ENCODE measurements at places on chromosomes 12 and 14.

- DNase-seq = no peak
Measured at GRCh38 chr12:69343357-69343756, 4.8 kb upstream of the LYZ start.

GRCh38 chr12:50127546-50127945 is 15.5 kb downstream of the COX14 start:
- DNase-seq = no peak

DNA sequence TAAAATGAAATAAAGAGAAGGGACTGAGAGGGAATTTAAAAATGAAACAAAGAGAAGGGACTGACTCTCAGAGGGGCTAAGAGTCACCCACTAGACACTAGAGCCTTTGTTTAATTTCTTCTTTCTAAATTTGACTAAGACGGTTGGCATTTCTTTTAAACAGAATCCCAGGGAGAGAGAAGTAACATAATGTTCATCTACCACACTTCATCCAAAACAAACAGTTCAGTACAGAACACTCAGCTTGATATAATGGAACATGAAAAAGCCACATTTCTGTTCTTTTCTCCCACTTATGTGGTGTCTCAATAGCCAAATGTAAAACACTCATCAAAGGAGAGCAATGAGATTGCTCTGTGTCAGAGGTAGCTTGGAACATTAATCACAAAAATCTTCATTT is 10.1 kb upstream of the NT5DC3 start:
- DNase-seq = no peak

DNA sequence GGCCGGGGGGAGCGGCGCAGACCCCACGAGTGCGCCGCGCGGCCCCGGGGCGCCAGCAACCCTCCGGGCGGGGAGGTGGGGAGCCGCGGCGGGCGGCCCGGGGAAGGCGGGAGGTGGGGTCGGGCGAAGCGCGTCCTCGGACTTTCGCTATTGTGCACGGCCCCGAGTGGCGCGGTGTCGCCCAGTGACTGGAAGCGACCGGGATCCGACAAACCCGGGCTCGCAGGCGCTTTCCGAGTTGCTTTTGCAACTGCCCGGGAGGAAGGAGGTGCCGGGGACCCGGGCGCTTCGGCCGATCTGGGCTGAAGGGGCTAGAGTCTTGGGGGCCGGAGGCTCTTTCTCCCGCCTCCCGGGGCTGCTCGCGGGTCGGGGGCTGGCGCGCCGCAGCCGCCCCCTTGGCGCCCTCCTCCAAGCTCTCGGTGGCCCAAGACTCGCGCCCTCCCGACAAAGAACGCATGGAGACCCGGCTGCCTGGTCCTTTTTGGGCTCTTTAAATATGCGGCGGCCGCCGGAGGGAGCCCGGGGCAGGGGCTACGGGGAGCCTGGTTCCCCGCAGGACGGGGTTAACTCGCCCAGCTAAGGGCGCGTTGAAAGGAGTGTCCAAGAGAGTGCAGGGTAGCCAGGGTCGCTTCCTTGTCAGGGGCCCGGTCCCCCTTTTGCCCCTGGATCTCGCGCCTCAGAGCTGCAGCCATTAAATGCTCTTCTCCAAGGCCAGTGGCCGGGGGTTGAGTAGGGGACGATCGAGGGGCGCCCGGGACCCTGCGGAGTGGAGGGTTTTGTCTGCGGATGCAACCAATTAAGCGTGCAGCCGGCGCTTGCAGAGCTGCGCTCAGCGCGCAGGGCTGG is 1.4 kb downstream of the HMGA2 start:
- no peak for DNase-seq

DNA sequence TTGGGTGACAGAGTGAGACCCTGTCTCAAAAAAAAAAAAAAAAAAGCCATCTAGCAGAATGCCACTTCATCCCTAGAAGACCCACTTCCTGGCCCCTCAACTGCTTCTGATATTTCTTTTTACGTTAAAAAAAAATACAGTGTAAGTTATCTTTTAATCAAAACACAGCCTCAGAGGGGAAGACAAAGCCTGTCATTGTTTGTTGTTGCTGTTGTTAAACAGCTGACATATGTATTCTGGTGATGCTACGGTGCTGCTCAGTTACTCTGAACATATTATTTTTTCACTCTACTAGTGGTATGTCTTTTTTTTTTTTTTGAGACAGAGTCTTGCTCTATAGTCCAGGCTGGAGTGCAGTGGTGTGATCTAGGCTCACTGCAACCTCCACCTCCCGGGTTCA is 75.4 kb downstream of the PAPLN start:
- DNase-seq = no peak

DNA sequence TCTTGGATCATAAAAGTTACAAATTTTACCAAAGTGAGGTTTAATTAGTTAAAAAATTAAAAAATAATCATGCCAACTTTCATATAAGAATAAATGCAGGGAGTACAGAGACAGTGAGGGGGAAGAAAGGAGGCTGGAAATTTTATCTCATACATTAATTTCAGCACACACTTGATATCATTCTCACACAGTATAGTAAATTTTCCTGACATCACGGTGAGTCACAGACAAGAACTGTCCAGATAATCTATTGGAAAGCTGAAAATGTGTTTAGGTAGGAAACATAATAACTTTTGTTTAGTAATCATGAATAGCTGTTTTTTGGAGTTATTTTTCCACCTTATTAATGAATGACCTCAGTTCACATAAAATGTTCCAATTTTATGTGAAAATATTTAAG is 1204.8 kb downstream of the GALC start:
- DNase-seq = no peak

DNA sequence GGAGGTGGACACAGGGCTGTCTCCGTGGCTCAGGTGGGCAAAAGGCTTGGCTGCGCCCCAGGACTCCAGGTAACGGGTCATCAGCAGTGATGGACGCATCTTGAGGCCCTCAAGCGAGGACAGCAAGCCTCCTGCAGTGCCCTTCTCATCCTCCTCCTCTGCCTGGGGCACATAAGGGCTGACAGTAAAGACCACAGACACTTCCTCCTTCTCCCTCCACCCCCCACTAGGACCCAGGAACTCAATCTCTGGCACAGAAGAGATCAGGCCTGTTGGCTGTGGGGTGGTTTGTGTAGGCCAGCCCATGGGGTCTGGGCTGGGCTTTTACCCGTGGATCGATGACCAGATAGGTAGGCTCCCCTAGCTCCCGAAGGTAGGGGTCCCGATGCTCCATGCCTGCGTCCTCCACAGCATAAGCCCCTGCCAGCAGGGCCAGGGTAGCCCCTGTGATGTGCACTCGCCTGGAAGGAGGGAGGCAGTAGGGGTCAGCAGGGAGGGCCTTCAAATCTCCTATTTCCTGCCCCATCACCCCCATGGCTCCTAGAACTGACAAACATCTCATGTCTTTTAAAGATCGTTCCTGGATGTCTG is 5.7 kb downstream of the ADCY4 start:
- no peak for DNase-seq

- DNase-seq = no peak
Measured at GRCh38 chr12:90404071-90404470, 550.9 kb downstream of the CCER1 start.

DNA sequence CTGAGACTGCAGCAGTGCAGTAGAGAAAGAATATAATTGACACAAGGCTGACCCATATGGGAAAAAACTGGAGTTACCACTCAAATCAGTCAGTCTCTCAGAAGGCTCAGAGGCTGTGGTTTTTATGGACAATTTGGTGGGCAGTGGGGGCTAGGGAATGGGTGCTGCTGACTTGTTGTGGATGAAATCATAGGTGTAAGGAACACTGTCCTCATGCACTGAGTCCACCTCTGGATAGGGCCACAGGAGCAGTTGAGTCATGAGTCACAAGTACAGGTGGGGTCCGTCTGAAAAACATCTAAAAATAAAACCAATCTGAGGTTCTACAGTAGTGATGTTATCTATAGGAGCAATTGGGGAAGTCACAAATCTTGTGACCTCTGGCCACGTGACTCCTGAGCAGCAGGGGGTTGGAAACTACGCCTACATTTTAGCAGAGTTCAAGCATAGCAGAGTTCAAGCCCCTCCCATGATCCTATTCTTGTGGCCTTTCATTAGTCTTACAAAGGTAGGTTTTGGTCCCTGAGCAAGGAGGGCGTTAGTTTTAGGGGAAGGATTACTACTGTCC is 18.1 kb upstream of the SGPP1 start:
- DNase-seq = no peak

GRCh38 chr14:34359420-34360117 is 102.5 kb downstream of the SPTSSA start:
- DNase-seq = no peak

- DNase-seq = no peak
Measured at GRCh38 chr12:118098911-118099671, 4.7 kb downstream of the VSIG10 start.

GRCh38 chr12:103623716-103624115 is 36.6 kb downstream of the STAB2 start:
- no peak for DNase-seq

- DNase-seq = no peak
Measured at GRCh38 chr12:128077211-128077916, 189.6 kb upstream of the TMEM132C start.

- DNase-seq = no peak
Measured at GRCh38 chr14:92616178-92616577, 102.6 kb downstream of the RIN3 start.

- no peak for DNase-seq
Measured at GRCh38 chr14:101619484-101619883, 58.2 kb downstream of the DIO3 start.

DNA sequence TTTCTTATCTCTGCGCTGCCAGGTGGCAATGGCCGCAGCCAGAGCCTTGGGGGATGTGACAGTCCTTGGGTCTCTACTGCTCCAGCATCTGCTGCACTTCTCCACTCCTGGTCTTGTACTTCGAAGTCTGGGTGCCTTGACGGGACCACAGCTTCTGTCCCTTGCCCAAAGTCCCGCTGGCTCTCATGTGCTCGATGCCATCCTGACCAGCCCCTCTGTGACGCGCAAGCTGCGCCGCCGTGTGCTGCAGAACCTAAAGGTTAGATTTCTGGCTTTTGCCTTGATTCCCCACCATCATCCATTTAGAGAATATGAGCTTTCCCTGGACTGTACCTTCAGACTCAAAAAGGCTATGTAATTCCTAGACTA is 3.8 kb downstream of the CIDEB start:
- DNase-seq = no peak

DNA sequence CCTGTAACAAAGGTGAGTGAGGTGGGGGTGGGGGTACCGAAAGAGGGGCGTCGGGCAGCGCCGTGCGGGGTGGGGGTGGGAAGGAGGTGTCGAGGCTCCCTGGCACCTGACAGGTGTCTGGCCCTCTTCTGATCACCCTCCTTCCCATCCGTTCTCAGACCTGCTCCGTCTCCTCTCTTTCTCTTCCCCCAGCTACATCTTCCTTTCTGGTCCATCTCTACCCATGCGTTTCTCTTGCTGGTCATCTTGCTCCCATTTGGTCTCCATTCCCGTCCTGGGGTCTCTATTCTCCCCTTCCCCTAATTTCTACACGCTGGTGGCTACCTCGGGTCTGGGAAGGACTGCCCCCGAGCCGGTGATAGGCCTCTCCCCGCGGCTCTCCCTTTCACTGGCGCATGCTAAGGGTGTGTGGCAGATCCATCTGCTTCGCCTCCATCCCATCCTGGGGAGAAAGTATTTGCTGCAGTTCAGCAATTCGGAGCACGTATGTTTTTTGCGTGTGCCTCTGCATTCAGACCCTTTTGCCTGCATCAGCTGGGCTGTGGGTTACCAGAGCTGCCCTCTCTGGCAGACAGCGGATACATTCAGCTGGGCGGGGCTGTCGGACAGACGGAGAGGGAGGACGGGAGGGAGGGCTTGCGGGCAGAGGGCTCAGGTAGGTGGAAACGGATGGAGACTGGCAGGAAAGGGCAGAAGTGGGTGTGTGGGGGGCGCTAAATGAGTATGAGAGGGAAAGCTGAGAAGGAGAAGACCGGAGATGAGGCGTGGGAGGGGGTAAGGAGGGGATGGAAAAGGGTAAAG is 730 bp downstream of the CLSTN3 start:
- DNase-seq = no peak

GRCh38 chr14:56709201-56709600 is 101.1 kb downstream of the OTX2 start:
- no peak for DNase-seq

- DNase-seq = no peak
Measured at GRCh38 chr12:116861320-116861719, 19.9 kb downstream of the HRK start.

- no peak for DNase-seq
Measured at GRCh38 chr12:4530982-4531586, 7.6 kb upstream of the RAD51AP1 start.

DNA sequence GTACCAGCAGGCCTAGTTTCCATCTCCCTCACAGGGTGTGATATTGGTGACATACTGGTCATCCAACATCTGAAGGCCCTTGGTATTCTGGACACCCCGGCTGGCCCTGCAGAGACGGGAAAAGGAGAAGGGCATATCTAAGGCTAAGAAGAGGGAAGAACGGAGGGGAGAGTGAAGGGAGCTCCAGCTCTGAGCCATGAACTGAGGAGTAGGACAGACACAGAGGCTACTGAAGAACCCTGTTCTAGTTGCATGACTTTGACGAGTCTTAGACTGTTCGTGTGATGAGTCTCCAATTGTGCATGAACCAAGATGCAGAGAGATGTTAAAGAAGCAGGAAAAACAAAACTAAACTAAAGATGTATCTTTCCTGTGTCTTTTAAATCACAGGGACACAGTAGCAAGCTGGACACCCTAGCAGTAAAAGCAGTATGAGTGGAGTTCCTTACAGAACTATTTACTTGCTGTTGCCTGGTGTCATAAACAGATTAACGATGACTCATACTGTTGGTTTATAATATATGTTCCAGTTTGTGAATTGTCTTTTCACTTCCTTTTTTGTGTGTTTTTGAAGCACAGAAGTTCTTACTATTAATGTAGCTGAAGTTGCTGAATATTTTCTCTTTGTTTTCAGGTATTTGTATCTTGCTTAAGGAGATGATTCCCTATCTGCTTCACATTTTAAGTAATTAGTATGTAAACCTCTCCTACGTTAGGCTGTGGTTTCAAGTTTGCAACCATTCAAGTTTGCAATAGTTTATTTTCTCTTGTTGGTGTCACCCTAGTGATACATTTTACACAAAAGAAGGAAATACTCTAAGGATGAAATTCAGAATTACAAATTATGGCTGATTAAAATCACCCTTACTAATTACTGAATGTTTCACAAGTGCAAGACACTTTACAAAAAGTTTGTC is 15.7 kb downstream of the FAR2 start:
- no peak for DNase-seq

- no peak for DNase-seq
Measured at GRCh38 chr12:96093543-96094196, 58.3 kb upstream of the LTA4H start.

DNA sequence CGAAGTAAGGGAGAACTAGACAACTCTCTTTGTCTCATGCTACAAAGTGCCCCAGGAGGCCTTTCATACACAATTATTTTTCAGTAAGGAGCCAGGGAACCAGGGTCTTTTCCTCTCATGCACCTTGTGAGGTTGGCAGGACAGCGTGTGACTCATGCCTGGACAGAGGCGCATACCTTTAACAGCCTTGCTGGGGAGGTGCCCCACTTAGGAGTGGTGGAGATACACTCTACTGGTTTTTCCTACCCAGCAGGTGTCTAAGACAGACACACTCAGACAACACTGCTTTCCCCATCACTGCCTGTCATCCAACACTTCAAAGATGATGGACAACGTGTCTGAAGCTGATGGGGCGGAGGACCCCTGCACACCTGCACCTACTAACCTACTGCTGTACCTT is 49.1 kb downstream of the B4GALNT3 start:
- DNase-seq = no peak

- no peak for DNase-seq
Measured at GRCh38 chr12:46490635-46491034, 118.1 kb upstream of the SLC38A2 start.

GRCh38 chr14:19878029-19878642 is 3.2 kb downstream of the OR4K2 start:
- DNase-seq = no peak

GRCh38 chr14:100102156-100102785 is 37.0 kb downstream of the EVL start:
- DNase-seq = no peak

GRCh38 chr12:24919346-24920001 is 29.4 kb downstream of the BCAT1 start:
- no peak for DNase-seq

All from NCI-H1048 (cell line).